NCI-H446 treated with DMSO at 0.1 percent for 48 hours (cell line): ENCODE measurements at places on chromosomes 6 and 20.

DNA sequence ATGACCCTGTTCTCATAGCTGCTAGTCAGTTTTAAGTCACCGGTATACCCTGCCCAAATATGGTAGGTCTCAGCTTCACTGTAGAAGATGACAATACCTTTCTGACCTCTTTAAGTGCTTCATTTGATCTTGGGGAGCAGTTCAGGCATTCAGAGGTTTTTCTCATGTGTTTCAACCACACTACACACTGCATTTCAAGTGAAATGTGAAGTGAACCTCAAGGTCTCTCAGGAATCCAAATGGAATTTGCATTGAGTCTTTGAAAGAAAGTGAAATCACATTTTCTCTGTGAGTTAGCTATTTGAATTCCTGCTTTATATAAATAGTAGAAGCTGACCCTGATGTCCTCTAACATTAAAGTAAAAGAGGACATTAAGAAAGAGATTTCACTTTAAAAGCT is 461.6 kb downstream of the ADGRB3 start:
- DNase-seq, result no peak

DNA sequence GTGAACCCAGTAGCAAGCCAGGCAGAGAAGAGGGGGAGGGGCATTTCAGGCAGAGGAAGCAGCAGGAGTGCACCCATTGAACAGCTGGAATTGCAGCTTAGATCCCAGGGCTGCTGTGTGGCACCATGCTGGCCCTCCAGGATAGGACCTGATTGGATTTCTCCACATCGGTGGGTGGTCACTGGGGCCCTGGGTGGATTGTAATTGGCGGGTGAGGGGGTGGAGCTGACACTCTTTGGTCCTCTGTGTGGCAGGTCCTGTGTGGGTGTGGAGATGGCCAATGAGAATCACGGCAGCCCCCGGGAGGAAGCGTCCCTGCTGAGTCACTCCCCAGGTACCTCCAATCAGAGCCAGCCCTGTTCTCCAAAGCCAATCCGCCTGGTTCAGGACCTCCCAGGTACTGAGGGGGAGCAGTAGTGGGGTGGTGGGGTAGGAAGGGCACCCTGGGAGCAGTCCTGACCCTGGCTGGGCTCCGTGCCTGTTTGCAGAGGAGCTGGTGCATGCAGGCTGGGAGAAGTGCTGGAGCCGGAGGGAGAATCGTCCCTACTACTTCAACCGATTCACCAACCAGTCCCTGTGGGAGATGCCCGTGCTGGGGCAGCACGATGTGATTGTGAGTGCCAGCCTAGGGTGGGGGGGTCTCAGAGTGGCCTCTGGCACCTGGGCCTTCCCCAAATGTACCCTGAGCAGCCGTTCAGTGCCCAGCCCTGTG is 4.4 kb downstream of the PCIF1 start:
- DNase-seq, result no peak

DNA sequence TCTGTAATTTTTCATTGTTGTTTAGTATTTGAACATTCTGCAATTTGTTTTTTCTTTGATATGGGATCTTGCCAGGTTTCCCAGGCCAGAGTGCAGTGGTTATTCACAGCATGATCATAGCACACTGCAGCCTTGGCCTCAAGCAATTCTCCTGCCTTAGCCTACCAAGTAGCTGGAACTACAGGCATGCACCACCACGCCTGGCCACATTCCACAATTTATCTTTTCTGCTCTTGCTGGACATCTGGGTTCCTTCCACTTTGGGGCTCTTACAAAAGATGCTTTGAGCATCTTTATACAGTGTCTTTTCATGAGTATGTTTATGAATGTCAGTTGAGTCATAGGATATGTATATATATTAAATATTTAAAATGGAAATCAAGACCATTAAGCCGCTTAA is 42.0 kb downstream of the PGM3 start:
- DNase-seq, result no peak

- no peak for DNase-seq
These were observed 51.0 kb downstream of the EDN3 start for GRCh38 chr20:59351157-59352040.

DNA sequence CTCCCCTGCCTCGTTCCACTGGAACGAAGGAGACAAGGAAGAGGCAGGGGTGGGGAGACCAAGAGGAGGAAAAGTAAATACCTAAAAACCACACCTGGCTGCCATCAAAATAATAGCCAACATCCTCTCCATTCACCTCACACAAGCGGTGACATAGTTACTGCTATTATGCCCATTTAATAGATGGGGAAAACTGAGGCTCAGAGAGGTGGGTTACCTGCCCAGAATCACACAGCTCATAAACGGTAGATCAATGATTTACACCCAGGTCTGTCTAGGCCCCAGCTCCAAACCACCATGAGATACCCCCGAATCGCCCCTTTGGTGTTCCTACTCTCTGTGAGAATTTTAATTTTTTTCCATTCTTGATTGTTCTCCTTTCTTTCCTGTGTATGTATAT is 253.8 kb downstream of the BMP7 start:
- no peak for DNase-seq

DNA sequence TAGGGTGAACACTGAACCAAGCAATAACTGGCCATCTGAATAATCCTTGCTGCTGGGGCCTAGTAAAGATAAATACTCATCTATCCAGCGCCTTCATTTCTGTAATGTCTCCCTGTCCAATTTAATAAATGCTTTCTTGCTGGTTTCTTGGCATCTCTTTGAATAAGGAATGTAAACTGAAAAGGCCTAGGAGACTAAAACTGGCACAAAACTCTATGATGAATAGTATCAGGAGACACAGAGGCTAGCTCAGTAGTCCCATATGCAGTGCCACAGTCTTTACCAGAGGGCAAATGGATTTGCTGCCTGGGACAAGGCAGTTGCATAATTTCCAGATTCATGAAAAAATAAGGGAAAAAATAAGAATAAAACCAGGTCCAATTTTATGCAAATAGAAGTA is 324.4 kb downstream of the CENPW start:
- no peak for DNase-seq

DNA sequence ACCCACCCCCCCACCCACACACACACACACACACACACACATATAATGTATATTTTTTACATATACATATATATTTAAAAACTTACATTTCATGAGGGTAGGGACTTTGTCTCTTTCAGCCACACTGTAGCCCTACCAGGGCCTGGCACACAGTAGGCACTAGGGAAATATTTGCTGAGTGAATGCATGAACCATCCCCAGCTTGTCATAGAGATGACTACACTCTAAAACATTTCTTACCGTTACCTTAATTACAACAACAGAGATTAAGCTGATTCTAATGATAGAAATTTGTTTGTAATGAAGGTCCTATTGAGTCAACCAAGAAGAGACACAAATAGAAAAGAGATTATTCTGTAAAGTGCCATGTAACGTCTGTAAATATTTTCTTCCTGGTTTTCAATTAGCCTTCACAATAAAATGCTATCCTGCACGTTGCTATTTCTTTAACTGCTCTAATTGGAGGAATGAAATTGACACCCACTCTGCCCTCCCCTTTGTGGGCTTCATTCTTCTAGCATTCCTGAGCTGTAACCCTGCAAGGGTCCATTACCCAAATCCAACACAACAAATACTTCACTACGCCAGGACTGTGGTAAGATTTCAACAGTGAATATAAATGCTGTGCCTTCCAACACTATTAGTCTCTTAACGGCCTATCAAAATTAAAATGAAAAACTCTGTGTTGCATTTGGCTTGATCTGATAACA is 30.8 kb downstream of the SIM1 start:
- no peak for DNase-seq

- no peak for DNase-seq
These were observed 137.5 kb downstream of the UNC5CL start for GRCh38 chr6:40901322-40902055.

DNA sequence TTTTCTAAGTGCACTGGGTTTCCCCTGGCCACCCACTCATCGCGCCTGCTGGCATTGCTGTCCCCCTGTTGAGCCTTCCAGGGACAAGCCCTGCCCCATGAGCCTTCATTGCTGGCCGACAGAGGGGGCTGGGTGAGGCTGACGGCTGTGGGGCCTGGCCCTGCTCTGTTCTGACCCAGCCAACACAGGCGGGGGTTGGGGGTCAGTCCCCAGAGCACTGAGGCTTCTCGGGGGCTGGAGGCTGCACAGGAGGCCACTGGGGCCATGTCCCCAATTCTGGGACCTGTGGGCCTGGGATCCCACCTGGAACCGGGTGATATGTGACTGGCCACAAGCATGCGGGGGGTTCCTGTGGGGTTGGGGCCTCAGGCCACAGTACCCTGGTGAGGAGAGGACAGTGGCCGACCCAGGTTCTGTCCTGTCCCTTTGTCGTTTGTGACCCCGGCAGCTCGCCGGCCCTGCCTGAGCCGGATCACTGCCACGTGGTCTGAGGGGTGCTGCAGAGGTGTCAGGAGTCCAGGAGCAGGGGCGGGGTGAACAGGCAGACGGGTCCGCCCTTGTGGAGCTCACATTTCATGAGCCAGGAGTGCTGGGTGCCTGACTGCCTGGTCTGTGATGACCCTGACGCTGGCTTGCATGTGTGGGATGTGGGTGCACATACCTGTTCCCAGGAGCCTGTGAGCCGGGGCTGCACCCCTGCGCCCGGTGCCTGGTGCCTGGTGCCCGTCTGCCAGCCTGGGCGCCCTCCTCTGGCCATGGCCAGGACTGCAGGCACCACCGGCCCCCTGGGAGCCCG is 2.1 kb upstream of the COL20A1 start:
- DNase-seq, result no peak

- DNase-seq, result no peak
These were observed 16.4 kb upstream of the UQCC2 start for GRCh38 chr6:33727932-33728331.

DNA sequence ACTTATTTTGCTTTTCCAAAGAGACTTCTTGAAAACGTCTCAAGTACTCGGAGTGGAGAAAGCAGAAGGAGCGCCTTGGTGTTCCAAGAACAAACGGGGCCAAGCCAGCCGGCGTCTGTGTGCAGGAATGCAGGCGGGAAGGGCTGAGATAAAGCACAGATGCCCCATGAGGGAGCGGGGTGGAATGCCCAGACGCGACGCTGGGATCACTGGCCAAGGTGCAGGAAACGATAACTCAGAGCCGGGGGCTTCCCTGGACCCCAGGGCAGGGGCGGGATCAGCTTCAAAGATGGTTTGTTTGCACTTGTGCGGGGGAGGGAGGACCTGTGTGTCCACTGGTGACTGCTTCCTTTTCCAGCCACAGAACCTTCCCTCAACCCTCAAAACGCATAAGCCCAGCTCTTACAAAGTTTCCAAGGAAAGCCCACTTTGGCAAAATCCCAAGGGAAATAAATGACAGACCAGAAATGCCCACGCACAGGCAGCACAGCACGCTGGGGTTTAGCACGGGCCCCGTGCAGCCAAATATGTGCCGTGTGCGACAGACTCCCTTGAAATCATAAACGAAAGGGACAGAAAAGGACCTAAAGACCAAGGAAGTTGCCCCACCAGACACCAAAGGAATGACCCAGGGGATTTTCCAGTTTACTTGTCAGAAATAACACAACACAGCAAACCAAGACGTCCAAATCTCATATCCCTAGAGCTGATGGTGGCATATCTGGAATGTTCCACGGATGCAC is 113.9 kb downstream of the NFATC2 start:
- no peak for DNase-seq

GRCh38 chr6:124132256-124132655 is 328.6 kb downstream of the NKAIN2 start:
- DNase-seq, result no peak

DNA sequence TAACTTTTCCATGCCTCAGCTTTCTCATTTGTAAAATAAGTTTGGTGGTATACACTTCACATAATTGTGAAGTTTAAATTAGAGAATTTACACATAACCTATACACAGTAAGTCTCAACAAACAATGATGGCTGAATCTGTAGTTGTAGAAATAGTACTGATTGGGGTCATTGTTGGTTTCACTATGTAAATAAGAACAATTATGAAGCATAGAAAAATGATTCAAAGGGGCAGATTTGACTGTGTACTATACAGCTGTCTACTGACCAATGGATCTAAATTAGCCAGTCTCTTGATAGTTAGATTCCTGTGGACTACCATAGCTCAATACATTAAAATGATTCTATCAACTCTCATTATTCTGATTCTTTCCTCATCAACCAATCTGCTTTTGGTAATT is 181.1 kb upstream of the STXBP5 start:
- DNase-seq, result no peak

DNA sequence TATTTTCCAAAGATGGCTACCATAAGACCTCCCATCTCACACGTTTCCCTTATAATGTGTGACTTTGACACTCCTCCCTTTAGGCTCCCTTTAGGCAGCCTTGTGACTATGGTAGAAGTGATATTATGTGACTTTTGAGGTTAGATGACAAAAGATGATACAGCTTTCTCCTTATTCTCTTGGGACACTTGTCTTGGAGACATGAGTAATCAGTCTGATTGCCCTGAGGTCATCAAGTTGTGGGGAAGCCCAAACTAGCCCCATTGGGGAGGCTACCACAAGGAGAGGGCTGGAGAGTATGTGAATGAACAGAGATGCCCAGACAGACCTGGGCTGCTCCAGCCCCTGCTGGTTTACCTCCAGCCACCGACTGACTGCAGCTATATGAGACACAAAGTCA is 10.6 kb upstream of the DLK2 start:
- no peak for DNase-seq
